ENCODE measurements at places on chromosomes 13 and 19. TPM values are rescaled to one million over a fixed set of nuclear protein-coding genes. Genes with fewer than 3 reads are reported as not detected.

Gene ZNF682
- 6.3 TPM for polyA plus RNA-seq

Gene KLK12
- not detected for polyA plus RNA-seq

Gene FCER2
- 0.08 TPM for polyA plus RNA-seq

Gene MBD3L2
- not detected for polyA plus RNA-seq

Gene NANOS3
- polyA plus RNA-seq: 3.1 TPM

Gene PDCD2L
- polyA plus RNA-seq: 10.8 TPM

Gene ADM5
- 2.5 TPM for polyA plus RNA-seq

Gene LACC1
- 2.5 TPM for polyA plus RNA-seq

Gene TJP3
- polyA plus RNA-seq: 26.2 TPM

Gene LILRB4
- 0.80 TPM for polyA plus RNA-seq

Gene CDADC1
- 2.5 TPM for polyA plus RNA-seq

Gene ZNF14
- polyA plus RNA-seq: 2.0 TPM

Gene MIR17HG
- 4.1 TPM for polyA plus RNA-seq

Gene SIGLECL1
- polyA plus RNA-seq: not detected

Gene SPTBN4
- 9.4 TPM for polyA plus RNA-seq

Gene CCDC61
- 19.9 TPM for polyA plus RNA-seq

Gene ZNF555
- 2.1 TPM for polyA plus RNA-seq

Gene DMAC2
- polyA plus RNA-seq: 19.0 TPM

Gene FGF21
- polyA plus RNA-seq: not detected

Gene GPR12
- polyA plus RNA-seq: 0.05 TPM

Gene ALKBH6
- polyA plus RNA-seq: 15.4 TPM
